ENCODE measurements at places on chromosomes 1 and 21.

DNA sequence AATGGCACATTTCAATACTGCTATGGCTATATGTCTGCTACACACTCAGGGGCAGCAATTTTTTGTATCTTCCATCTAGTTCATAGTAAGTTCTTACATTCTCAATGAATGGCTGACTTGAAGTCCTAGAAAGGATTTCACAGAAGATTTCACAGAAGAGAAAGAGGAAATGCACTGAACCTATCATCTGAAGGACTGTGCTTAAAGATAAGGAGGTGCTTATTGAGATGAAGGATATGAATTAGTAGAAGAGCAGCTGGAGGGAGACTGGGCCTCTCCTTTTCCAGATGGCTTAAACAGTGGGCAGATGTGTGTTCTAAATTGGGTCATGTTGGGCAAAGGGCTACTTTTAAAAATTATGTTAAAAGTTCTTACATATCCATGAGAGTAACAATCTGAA lies 14.6 kb downstream of the ADAR start:
- no peak for DNase-seq

DNA sequence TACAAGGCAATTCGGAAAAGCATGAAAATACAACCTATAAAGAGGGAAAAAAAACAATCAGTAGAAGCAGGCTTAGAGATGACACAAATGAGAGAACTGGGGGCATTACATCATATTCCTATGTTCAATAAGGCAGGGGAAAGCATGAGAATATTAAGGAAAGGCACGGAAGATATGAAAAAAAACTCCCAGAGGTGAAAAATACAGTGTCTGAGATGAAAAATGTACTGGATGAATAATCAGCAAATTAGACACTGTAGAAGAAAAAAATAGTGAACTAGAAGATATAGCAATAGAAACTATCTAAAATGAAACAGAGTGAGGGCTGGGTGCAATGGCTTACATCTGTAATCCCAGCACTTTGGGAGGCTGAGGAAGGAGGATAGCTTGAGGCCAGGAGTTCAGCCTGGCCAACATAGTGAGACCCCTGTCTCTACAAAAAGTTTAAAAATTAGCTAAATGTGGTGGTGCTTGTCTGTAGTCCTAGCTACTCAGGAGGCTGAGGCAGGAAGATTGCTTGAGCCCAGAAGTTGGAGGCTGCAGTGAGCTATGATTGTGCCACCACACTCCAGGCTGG lies 101.8 kb downstream of the ST3GAL3 start:
- DNase-seq = no peak

GRCh38 chr1:157868654-157869053 lies 27.0 kb upstream of the CD5L start:
- DNase-seq = no peak

DNA sequence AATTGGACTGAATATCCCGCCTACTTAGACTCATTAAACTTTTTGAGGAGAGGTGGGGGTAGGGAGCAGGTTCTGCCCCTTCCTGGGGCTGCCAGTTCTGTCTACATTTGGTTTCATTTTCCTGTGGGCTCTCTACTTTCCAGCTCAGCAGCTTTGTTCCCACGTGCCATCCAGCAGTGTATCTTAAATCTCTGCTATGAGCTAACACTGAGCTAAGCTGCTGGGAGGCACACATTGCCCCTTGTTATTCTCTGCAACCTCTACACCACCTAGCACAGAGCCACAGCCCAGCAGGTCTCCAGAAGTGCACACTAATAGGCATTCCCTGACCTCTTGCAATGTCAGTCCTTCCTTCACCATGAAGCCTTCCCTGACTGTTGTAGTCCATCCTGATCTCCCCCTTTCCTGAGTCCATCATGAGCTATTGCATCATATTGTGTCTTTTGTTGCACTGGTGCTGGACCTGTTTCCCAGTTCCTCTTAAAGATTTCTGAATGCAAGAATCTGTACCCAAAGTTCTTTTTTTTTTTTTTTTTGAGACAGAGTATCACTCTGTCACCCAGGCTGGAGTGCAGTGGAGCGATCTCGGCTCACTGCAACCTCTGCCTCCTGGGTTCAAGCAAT lies 28.7 kb upstream of the NRDC start:
- no peak for DNase-seq
